GF-D8 (cell line): ENCODE measurements at places on chromosomes 3 and 15.

GRCh38 chr3:66256806-66257205 is 36.0 kb downstream of the SLC25A26 start:
- DNase-seq, result no peak

DNA sequence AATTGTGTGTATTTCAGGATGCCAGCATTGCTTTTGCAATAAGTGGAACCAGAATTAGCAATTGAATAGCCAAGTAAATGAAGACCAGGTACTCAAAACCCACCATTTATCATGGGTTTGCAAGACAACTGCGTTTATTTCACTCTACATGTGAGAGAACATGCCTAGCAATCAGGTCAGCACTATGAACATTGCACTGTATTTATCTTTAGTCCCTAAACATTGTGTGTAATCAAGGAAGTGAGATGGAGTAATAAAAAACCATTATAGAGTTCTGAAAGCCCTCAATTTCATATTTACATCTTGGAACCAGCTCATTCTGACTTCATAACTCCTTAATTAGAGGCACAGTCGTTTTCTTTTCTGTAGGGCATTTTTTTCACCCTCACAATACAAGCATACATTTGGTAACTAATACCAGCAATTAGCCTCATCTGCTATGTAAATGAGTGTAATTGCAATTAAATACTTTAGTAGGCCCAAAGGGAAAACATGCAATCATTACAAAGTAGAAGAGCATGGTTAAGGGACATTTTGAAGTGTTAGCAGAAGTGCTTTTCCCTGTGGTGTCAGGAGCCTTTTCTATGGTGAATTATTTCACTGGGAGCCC is 153.1 kb upstream of the DPH6 start:
- DNase-seq, result no peak

DNA sequence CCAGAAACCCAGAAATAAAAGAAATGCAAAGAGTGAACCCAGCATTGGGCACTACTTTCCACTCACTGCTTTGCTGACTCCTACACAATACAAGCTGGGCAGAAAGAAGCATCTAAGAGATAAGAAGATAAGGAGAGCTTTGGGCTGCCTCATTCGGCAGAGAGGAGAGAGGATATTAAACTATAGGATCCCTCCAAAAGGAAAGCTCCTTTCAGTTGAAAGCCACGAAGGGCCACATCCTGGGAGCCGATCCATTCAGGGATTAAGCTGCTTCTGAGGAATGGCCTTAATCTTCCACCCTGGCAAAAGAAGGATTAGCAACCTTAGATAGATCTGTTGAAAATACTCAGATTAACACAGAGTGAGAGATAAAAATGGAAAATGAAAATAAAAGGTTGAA is 274.9 kb upstream of the PPP2R3A start:
- DNase-seq, result no peak

DNA sequence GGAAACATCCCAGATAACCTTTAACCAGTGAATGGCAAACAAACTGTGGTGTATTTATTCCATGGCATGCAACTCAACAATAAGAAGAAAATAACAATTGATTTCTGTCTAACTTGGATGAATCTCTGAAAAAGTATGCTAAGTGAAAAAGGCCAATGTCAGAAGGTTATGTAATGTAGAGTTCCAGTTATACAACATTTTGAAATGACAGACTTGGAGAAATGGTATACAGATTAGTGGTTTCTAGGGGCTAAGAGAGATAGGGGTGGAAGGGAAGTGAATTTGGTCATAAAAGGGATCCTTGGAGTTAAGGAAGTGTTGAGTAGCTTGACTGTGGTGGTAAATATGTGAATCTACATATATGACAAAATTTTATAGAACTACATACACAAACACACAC is 269.4 kb upstream of the SUCLG2 start:
- no peak for DNase-seq

DNA sequence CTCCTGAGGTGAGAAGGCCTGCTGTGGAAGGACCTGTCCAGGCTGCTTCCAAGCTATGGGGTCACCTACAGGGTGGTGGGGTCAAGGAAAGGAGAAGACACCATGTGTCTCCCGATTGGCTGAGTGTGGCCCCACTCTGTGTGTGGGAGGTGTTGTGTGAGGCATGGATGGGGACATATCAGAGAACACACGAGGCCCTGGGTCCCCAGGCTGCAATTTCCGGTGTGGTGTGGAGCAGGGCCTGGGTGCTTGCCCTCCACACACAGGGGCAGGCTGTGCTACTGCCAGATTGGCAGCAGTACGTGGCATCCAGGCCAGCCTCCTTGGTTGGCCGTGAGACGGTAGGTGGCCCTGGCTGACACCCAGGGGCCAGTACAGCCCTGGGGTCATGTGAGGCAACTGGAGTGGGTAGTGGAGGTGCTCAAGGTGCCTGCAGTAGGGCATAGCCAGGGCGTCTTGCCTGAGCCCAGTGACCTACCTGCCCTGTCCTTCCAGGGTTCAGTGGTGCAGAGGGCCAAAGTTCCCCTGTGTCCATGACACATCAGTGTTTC is 233.8 kb downstream of the SNRPN start:
- DNase-seq, result no peak

- DNase-seq, result no peak
Measured at GRCh38 chr3:195807681-195808121, 4.0 kb downstream of the MUC4 start.

DNA sequence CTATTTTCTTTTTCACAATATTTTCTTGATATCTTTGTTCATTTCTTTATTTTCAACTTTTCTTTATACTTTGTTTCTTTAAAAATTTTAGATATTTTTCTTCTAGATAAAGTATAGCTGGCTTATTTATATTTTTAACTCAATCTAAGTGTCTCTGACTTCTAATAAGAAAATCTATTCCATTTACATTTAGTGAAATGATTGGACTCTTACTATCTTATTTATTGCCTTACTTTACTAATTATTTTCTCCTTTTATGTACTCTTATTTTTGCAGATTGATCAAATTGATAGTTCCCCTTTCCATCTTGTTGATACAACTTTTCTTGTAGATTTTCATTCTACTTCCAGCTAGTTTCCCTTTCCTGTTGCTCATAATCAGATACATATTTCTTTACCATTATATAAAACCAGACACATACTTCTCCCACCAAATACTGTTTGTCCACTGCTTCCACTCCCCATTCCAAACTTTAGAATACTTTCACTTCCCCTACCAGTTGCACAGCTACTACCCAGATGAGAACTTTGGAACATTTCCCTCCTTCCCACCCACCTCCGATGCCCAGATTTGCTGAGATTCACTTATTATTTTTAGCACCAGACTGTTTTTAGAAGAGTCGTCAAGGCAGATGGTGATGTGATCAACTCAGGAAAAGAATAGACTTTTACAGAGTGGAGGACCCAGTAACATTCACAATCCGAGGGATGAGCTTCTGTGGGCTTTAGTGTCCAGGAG is 151.5 kb downstream of the LIPC start:
- no peak for DNase-seq

DNA sequence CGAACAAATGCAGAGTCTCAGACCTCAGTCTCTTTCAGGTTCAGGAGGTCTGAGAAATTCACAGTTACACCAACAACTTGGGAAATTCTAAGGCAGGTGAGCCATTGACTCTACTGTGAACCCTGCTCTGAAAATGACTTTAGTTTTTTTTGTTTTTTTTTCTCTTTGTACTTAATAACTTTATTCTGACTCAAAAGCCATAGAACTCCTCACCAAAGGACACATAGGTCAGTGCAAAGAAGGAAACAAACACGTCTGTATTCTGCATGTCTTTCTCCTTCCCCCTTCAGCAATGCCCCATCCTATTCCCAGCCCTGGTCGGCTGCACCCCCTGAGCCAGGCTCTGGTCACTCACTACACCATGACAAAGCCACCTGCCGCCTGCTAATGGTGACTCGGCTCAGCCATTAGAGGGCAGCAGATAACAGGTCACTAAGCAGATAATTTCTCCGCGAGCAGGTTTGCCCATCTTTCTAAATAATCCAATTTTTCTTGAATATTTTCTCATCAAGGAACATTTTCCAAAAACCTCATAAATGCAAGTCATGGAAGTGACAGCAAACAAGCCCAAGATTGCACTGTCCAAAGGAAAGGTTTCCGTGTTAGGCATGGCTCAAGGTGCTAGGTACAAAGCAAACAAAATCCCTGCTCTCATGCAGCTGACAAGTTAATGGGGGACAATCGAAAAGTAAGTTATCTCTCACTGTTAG is 37.7 kb downstream of the TM4SF4 start:
- DNase-seq, result no peak

- DNase-seq, result no peak
Measured at GRCh38 chr3:158642474-158643210, 1.7 kb upstream of the GFM1 start.

GRCh38 chr3:136954980-136955780 is 2.6 kb upstream of the IL20RB start:
- DNase-seq, result no peak

DNA sequence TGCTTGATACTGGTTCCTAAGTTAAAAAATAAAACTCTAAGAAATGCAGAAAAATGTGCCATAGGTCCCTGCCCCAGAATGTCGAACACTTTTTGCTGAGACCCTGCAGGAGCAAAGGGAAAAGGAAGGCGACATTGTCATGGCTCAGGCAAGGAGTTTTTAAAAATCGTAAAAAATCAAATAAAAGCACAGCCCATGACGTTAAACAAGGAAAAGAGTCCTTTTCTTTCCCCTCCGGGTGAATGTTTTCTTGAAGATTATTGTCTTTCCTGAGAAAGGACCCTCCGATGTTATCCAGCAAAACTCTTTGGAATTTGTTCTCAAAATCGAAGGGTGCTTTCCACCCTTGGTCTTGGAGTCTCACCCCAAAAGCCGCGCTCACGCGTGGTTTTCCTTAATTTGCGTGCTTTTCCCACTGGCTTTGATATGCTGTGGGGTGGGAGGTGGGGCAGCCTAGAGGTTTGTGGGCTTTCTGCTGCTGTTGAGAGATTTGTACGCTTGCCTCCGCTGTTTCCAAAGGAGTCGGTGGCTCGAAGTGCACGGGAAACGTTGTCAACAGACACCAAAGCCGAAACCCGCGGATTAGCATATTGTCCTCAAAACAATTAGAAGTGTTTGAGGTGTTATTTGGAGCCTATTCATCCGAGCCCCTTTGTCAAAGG is 2.9 kb downstream of the SOX14 start:
- DNase-seq, result no peak

- no peak for DNase-seq
Measured at GRCh38 chr3:56459719-56460118, 8.5 kb downstream of the ERC2 start.

DNA sequence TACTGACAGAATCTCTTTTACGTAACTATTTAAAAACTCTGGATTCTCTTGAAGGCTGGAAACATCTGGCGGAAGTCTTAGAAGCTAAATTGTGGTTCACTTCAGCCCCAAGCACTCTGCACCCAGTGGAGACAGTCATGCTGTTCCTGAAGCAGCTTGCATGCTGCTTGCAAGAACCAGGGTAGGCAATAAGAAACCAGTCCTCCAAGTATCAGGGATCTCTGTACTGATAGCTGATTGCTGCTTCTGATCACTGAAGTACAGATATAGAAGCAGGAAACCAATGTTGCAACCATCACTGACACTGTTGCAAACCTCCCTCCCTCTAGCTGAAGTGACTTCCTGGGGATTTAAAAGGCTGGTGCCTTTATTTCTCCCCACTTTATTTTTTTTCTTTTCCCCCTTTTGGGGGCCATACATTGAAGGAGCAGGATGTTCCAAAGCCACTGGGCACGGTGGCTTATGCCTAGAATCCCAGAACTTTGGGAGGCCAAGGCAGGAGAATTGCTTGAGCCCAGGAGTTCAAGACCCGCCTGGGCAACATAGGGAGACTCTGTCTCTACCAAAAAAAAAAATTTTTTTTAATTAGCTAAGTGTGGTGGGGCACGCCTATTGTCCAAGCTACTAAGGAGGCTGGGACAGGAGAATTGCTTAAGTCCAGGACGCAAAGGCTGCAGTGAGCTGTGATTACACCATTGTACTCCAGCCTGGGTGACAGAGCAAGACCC is 15.3 kb downstream of the SPCS1 start:
- DNase-seq, result peak; percentile 99

GRCh38 chr3:143063018-143063417 is 56.6 kb upstream of the CHST2 start:
- no peak for DNase-seq

- peak; percentile 80 for DNase-seq
Measured at GRCh38 chr3:123757281-123757940, 126.7 kb downstream of the MYLK start.

GRCh38 chr3:72724070-72724469 is 124.2 kb downstream of the SHQ1 start:
- DNase-seq, result no peak

- DNase-seq, result no peak
Measured at GRCh38 chr15:38148471-38148870, 104.2 kb upstream of the SPRED1 start.

- peak; percentile 18 for DNase-seq
Measured at GRCh38 chr3:67653425-67654098, 850 bp downstream of the SUCLG2 start.
